ENCODE measurements at places on chromosomes 1 and 21. TPM values are rescaled to one million over a fixed set of nuclear protein-coding genes. Genes with fewer than 3 reads are reported as not detected.

CHI3L2 gene
- not detected for total RNA-seq

C1orf21 gene
- total RNA-seq, result 43.2 TPM

MCOLN3 gene
- total RNA-seq, result 3.0 TPM

PTGER3 gene
- 4.8 TPM for total RNA-seq

EVA1B gene
- 18.7 TPM for total RNA-seq

CXADR gene
- total RNA-seq, result 57.9 TPM

LMOD1 gene
- total RNA-seq, result 23.3 TPM

DPT gene
- total RNA-seq, result 54.1 TPM

TRPM2 gene
- total RNA-seq, result 3.0 TPM

NUCKS1 gene
- 195 TPM for total RNA-seq

TENT5C gene
- total RNA-seq, result 29.2 TPM

SORT1 gene
- 46.4 TPM for total RNA-seq
